Activated T-helper 2 cell treated with anti-CD3 and anti-CD28 coated beads, Interferon-gamma antibody, Interleukin-2, Interleukin-4, amounts not matched to agents 10 μg/mL and 5 μg/mL and 100 μg/mL, durations not matched to agents 14 hours and 24 hours and 36 hours (primary cell): ENCODE measurements at places on chromosomes 13 and 19.

- DNase-seq: no peak
Measured at GRCh38 chr19:1901940-1902404, 3.2 kb upstream of the ADAT3 start.

DNA sequence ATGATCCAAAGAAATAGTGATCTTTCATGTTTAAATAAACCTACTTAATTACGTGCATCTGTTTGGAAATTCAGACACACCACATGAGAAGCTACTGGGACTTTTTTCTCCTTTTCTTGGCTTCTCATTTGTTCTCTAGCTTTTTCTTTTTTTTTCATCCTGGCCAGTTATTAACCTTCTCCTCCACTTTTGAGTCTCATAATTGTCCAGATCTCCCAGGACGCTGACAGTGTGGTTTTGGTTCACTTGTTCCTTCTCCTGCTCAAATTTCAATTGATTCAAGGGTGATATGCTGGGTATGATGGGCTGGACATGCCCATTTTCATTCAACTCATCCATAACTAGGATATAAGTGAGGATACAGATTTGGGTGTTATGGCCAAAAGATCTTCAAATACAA lies 152.3 kb downstream of the TM9SF2 start:
- DNase-seq: no peak

- no peak for DNase-seq
Measured at GRCh38 chr13:41032691-41033376, 13.7 kb upstream of the ELF1 start.

- DNase-seq: no peak
Measured at GRCh38 chr19:17311455-17312188, 2.3 kb downstream of the DDA1 start.

- DNase-seq: no peak
Measured at GRCh38 chr13:35600137-35600536, 123.6 kb upstream of the MAB21L1 start.

GRCh38 chr19:54482889-54483288 lies 9.8 kb upstream of the CDC42EP5 start:
- DNase-seq: no peak

GRCh38 chr13:44818016-44818415 lies 171.3 kb downstream of the NUFIP1 start:
- DNase-seq: no peak

- DNase-seq: no peak
Measured at GRCh38 chr13:42272804-42273175, 838 bp downstream of the AKAP11 start.

DNA sequence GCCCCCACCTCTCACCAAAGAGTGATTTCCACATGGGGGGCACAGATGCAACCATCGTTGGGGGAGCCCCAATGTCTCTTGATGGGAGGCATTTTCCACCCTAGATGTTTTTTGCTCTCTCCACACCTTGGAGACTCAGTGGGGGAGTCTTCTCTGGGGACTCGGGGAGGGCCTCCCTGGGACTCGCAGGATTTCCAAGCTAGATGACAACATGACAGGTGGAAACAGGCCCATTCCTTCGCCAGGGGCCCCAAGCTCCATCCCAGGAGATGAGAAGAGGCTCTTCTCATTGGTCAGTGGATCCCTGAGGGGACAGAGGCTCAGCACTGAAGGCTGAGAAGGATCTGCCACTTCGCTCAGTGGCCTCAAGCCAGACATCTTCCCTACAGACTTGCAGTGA lies 12.7 kb upstream of the KIR2DL4 start:
- no peak for DNase-seq

DNA sequence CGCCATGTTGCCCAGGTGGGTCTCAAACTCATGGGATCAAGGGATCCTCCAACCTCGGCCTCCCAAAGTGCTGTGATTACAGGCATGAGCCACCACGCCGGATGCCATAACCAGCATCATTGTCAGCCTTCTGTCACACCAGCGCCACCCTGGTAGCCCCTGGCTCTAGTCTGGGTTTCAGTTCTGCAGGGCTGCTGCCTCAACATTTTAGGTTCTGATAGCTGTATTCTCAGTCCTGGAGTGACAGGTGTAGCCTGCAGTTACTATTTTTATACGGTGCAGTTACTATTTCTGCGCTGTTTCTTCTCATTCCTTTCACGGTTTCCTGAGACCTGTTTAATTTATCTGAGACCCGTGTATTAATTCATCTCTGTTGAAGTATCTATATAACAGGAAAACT lies 57.1 kb downstream of the TRPM4 start:
- no peak for DNase-seq

- no peak for DNase-seq
Measured at GRCh38 chr19:30233375-30233774, 138.8 kb upstream of the ZNF536 start.

DNA sequence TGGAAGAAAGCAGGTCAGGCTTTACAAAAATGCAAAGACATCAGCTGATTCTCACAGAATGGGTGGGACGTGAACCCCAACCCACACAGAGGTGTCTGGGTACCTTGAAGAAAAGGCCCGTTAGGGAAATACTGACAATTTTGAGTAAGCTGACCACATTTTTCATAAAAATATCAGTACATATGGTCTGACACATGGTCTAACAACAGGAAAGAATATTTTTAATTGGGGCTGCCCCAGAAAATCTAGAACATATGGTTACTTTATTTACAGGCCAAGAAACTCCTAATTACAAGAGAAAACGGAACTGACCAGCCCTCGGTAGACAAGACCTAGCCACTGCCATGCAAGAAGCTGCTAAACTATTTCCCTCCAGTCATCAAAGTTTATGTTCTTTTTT lies 48.7 kb upstream of the ITM2B start:
- DNase-seq: no peak

DNA sequence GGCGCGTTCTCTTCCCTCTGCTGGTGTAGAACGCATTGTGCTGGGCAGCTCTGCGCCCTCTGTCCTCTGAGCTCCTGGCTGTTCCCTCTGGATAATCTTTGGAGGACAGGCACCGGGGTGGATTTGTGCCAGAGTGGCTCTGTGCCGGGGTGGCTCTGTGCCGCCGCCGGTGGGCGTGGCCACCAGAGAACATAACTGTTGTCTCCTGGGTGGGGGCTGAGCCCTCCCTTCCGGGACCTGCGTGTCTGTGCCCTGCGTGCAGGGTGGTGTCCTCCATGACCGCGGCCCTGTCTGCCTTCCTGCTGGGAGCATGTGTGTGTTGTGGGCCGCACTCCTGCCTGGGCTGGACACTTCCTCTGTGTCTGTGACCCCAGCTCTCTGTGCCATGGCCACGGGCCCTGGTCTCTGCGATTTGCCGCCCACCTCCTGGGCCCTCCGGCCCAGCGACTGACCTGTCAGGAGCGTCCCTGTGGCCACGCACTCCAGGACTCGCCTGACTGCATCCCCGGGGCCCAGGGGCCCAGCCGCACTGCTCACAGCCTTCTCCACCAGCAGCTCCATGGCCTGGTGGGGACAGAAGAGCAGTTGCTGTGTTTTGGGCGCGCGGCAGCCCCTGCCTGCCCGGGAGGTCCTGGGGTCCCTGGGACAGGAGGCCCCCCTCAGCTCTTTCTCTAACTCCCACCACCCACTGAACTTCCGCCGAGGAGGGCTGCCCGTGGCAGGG lies 22.4 kb upstream of the MATK start:
- DNase-seq: no peak

GRCh38 chr19:29013988-29014387 lies 199.0 kb downstream of the UQCRFS1 start:
- DNase-seq: no peak

GRCh38 chr13:99854366-99854765 lies 117.2 kb downstream of the ZIC5 start:
- DNase-seq: no peak

DNA sequence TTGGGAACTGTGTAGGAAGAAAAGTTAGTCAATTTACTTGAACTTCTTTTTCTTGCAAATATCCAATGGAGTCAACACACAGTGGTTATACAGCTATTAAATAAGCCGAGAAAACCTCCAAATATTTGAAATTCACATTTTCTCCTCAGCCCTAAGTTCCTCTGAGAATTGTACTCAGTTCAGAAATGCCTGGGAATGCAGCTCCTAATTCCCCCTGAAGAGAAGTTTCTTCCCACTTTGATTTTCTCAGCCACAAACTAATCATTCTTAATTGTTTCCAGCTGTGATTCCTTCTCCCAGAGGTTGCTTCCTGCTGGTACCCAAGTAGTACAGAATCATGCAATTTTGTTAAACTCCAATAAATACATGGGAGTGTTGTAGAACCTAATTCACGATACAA lies 246.1 kb upstream of the MIR17HG start:
- DNase-seq: no peak

DNA sequence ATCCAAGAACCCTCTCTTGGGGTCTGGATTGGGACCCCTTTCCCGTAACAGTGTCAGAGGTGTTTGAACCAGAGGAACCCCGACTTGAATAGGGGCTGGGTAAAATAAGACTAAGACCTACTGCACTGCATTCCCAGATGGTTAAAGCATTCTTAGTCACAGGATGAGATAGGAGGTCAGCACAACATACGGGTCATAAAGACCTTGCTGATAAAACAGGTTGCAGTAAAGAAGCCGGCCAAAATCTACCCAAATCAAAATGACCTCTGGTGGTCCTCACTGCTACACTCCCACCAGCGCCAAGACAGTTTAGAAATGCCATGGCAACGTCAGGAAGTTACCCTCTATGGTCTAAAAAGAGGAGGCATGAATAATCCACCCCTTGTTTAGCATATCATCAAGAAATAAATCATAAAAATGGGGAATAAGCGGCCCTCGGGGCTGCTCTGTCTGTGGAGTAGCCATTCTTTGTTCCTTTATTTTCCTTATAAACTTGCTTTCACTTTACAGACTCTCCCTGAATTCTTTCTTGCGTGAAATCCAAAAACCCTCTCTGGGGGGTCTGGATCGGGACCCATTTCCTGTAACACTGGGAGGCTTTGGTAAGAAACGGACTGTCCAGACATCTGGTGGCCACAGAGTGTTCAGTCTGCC lies 4.4 kb upstream of the SIN3B start:
- no peak for DNase-seq

DNA sequence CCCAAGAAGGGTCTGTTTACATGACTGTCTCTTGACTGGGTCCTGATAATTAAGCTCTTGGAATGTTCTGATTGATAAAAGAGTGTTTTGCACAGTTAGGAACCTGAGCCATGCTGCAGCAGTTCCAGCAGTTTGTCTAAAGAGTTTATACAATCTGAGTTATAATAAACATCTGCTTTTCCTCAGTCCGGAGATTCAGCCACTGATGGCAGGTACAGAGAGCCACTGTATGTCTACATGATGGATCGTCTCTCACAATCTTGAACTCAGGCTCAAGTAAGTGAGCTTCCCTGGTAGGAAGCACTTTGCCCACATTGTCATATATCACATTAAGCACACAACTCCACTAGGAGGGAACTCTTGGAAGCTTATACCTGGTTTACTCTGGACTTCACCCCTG lies 84.3 kb downstream of the UGGT2 start:
- no peak for DNase-seq

DNA sequence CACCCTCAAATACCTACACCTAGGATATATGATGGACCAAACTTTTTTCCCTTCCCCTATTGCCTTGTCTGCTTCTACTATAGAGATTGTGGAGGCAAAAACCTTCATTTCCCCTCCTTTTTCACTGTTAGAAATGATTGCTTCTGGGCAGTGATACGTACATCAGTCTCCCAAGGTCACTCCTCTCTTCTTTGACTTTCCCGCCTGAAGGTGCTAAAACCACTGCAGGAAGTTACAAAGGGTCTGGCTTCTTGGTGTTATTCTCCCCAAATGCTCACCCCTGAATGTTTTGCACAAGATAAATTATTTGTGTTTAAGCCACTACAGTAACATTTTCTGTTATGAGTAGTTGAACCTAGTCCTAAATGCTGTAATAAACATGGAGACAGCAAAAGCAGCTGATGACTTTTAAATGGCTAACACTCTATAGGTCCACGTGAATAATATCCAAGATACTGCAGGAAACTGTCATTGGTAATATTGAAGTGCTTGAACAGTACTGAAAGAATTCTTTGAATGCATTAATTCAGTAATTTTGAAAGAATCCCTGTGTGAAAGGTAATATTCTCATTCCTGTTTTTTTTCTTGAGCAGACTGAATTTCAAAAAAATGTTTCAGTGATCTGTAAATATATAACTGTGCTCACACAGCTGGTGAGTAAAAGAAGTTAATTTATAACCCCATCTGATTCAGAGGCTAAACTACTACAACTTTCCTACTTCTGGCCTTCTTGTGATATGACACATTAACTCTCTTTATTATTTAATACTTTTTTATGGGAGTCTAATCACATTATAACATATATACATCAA lies 865.1 kb downstream of the EFNB2 start:
- no peak for DNase-seq

DNA sequence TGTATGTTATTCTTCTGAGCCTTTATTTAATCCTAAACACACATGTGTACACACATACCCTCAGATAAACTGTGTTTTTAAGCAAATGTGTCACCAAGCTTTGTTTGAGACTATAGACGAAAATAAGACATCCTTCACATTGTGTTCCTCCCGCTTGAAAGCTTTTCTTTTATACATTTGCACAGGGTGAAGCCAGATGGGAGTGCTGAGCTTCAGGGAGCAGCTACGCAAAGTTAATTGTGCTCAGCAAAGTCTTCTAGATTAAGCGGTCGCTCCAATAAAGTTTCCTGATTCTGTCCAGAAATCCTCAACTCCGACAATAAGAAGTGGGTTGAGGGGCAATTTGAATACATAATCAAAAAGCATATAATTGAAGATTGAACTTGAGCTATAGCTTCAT lies 117.2 kb upstream of the ARGLU1 start:
- DNase-seq: no peak

- no peak for DNase-seq
Measured at GRCh38 chr13:98307463-98308085, 130.5 kb upstream of the RNF113B start.

DNA sequence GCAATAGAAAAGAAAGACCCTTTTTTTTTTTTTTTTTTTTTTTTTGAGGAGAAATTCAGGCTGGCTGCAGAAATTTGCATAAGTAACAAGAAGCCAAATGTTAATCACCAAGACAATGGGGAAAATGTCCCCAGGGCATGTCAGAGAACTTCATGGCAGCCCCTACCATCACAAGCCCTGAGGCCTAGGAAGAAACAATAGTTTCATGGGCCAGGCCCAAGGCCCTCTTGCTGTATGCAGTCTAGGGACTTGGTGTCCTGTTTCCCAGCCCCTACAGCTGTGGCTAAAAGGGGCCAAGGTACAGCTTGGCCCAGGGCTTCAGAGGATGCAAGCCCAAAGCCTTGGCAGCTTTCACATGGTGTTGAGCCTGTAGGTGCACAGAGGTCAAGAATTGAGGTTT lies 88.4 kb upstream of the TPP2 start:
- DNase-seq: no peak

- no peak for DNase-seq
Measured at GRCh38 chr13:73520566-73521289, 461.9 kb downstream of the KLF5 start.

- no peak for DNase-seq
Measured at GRCh38 chr19:50549927-50550593, 18.2 kb downstream of the LRRC4B start.

DNA sequence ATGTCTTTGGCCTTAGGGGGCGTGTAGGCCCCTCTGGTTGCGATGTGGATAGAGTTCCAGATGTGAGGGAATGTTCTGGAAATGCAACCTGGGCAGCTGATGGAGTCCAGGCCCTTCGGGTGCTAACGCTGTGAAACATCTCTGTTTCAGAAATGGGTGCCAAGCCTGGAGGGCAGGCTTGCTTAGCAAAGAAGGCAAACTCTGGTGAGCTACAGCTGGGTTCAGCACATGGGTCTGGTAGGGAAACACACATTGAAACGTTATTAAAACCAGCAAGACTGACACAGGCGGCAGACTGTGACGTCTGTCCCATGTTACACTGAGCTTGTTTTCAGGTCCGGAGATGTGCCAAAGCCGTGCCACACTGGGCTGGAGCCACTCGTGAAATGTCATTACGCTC lies 8.6 kb upstream of the CDC16 start:
- no peak for DNase-seq
